Activated CD8-positive, alpha-beta memory T cell treated with anti-CD3 and anti-CD28 coated beads for 1 hour (primary cell): ENCODE measurements at places on chromosomes 3 and 15.

- DNase-seq, result no peak
These were observed 312.1 kb upstream of the TGFBR2 start for GRCh38 chr3:30294241-30294667.

GRCh38 chr3:190586631-190587011, 72.7 kb downstream of the IL1RAP start:
- no peak for DNase-seq

DNA sequence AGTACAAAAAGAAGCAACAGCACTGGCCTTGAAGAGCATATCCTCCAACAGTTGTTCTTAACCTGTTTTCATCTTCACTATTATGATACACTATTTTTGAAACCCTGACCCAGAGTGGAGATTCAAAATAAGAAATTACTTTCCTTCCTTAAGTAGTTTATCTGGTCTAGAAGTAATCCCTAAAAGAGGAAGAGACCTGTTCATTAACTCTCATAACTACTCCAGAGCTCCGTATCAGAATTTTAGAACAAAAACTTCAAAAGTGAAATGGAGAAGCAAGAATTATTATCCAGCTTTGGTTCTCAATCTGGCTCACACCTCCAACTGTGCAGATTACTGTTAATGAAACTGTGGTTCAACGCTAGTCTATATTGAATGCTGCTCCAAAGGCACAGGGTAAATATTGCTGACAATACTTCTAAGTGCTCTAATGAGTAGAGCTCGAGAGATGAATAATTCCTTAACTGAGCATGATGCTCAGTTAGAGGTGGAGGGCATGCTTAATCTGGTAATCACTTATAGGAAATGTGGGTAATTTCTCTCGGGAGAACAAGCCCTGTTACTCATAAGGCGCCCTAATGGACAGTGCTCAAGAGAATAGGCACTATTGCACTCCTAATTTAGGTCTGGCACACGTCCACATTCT, 5.2 kb downstream of the LCMT2 start:
- DNase-seq, result no peak

GRCh38 chr3:16506451-16506850, 7.0 kb downstream of the RFTN1 start:
- DNase-seq, result no peak

DNA sequence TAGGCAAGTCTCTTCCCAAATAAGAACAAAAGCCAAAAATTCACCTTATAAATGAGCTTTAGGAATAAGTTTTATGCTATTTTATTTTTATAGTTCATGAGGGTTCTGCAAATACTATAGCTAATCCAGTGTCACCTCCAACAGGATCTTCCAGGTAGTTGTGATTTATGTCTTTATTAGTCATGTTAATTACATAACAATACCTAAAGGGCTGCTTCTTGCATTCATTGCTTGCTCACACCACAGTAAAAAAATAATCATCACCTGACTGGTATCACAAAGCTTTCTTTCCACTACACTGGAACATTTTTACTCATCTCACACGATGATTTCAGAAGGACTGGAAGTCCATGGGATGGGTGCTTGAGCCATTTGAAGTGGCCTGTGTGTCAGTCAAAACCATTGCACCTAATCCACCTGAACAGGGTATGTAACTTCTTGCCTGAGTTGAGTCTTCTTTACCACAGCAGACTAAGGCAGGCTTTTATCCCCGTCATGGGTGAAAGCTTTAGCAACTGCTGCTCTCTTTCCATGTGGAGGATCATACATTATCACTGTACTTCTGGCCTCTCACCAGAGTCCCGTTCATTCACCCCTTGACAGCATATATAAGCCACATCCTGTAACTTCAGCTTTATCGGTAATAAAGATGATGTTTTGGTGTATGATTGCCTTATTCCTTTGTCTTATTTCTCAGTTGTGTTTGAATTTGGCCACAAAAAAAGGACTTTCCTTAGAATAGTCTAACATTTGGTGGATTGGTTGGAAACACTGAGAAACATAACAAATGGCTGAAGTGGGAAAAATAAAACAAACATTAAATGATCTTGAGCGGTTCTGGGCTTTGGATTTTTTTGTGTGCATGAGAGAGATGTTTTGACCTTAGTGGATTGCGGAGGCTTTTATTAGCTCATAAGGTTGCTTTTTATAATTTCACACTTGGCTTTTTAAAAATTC, 382.6 kb upstream of the THBS1 start:
- no peak for DNase-seq
